Stimulated activated CD4-positive, alpha-beta T cell treated with anti-CD3 and anti-CD28 coated beads, TNF-alpha, amount 100 ng/mL, for 24 hours (primary cell): ENCODE measurements at places on chromosomes 5 and 9.

DNA sequence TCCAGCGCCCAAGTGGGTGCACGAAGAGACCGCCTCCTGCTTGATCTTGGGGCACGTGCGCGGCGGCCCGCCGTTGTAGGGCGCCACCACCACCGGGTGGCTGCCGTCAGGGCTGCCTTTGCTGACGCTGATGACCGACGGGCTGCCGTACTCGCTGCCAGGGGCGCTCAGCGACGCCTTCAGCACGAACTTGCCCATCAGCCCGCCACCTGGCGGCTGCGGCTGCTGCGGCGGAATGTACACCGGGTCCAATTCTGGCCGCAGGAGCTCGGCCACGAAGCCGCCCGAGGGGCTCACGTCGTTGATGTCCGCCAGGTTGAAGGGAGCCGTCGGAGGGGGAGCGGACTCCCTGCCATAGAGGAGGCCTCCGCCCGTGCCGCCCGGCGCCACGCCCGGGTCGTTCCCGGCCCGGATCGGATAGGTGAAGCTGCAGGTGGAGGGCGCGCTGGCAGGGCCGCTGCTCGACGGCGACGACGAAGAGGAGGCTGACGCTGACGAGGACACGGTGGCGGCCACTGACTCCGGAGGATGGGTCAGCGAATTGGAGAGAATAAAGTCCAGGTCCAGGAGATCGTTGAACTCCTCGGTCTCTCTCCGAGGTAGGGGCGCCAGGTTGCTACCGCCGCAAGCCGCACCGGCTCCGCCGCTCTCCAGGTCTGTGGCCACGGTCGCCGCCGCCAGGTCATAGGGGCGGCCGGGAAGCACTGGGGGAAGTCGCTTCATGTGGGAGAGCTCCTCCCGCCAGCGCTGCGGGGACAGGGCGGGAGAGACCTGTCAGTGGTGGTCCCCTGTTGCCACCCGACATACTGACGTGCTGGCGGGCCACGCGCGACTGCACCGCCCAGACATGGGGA lies 1.8 kb downstream of the KLF4 start:
- DNase-seq: peak; percentile 15

DNA sequence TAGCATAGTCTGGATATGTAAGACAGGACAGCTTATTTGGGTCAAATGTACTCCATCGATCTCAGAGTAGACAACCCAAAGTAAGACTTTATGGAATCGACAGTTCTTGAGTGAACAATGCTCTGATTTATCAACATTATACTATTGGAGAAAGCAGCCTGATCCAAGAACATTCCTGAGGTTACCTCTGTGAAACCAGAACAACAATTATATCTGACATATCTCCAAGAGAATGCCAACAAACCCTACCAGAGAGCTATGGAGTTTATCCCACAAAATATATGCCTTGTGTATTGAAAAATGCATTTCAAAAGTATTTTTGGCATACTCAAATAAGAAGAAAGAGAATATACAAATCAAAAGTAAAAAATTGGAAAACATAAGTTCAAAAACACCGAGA lies 1985.9 kb downstream of the EFNA5 start:
- DNase-seq: no peak

- no peak for DNase-seq
These were observed 28.2 kb upstream of the NCS1 start for GRCh38 chr9:130143958-130144366.

GRCh38 chr9:136795000-136795348 lies 1.2 kb upstream of the CCDC183 start:
- no peak for DNase-seq

DNA sequence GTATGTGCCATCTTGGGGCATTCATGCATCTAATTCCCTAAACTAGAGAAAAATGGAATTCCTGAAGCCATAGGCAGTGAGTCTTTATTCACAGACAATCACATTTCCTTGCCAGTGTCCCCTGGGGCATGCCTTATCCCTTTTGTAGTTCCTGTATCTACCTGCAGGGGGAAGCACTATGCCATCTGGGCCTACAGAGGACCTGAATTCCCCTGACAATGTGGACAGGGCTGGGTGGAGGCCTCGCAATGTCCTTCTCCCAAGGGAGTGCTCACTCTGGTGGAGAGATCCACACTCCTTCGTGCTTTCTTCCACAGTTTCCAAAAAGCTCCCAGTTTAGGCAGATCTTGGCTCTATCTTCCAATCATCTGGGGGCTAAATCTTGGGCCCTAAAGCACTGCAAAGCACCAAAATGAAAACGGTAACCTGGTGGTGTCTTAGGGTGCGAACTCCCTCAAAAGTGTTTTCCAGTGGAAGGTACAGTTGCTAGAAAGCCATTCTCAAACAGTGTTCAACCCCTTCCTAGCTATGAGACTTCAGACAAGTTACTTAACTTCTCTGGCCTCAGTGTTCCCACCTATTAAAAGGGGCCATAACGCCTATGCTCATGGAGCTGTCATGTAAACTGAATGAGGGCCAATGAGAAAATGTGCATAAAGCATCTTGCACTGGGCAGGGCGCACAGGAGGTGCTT lies 17.5 kb downstream of the WHRN start:
- DNase-seq: peak; percentile 41

GRCh38 chr9:5140151-5140550 lies 45.3 kb downstream of the INSL6 start:
- DNase-seq: no peak

- no peak for DNase-seq
These were observed 179.3 kb downstream of the C9orf152 start for GRCh38 chr9:110028676-110029075.

DNA sequence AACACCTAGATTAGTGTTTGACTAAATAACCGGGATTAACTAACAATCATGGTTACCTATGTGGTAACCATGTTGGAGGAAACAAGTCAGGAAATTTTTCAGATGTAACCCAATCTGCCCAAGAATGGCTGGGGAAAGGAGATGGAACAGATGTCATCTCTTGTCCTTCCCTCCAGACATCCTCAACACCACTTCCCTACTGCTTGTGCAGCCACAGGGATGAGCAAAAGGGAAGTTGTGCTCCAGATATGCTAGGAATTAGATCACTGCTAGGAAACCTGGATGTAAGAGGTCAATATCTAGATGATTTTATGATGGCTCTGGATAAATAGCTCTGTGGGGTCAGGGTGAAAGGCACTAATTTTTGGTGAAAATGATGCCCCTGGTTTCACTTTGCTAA lies 61.3 kb upstream of the ELL2 start:
- DNase-seq: no peak

DNA sequence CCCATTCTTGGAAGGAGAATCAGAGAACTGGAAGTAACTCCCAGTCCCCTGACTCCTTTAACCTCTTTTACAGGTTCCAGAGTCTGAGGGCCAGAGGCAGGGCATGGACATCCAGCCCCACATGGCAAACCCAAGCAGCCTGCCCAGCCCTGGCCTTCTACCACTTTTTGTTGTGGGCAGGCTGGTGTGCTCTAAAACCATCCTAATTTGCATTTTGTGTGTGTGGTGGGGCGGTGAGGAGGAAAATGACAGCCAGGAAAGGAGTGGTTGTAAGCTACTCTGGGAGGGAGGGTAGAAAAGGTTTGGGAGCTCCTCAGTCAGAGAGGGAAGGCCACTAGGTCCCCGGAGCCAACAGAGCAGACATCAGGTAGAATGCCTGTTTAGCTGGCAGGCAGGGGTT lies 90.6 kb downstream of the PSD2 start:
- DNase-seq: no peak

DNA sequence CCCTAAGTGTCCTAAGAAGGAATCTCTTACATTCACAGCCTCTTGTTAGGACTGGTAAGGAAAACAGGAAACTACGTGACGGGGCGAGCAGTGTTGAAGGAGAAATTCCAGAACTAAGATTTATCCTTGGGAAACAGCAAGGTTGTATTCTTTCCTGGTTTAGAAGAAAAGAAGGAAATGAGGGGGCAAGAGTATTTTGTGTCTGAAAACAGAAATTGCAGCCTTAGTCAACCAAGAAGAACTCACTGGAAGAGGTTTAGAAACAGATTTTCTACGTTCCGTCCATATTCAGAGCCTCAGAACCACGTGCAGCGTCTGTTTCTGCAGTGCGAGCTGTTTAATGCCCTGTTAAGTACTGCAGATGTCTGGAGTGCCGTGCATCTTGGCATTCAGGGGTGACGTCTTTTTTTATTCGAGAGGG lies 75.2 kb downstream of the GOLPH3 start:
- no peak for DNase-seq

DNA sequence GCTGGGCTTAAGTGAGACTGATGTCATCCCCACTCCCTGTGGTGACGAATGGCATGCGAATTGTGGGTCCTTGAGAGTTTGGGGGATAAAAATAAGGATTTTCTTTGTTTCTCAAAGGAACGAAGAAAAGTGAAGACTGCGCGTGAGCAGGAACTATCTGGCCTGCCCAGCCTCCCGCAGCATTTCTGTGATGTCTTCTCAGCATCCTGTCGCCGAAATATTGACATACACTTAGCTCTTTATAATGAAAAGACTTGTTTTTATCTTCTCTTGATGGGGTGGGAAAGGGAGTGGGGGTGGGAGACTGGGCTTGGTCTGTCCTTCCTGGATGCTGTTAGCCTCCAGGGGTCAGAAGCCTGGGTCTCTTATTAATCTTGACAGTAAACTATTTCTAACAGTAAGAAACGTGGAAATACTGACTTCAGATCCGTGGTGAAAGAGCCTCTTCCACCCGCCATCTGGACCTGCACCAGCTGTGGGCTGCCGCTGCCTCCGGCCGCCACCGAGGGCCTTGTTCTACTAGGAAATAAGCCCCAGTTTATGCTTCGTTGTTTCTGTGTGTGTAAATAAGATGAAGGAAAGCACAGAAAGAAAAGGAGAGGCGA lies 239.6 kb downstream of the FANCC start:
- DNase-seq: no peak
